ENCODE measurements at places on chromosomes 1 and 21. TPM values are rescaled to one million over a fixed set of nuclear protein-coding genes. Genes with fewer than 3 reads are reported as not detected.

The LDLRAD2 gene
- total RNA-seq: 0.21 TPM

The BARHL2 gene
- total RNA-seq: not detected

The STXBP3 gene
- 59.8 TPM for total RNA-seq

The POU3F1 gene
- 1.5 TPM for total RNA-seq

GRCh38 chr1:245313576-245313975, 158.8 kb downstream of the KIF26B start:
- DNase-seq: no peak

- no peak for DNase-seq
Measured at GRCh38 chr21:37874904-37875780, 41.1 kb downstream of the KCNJ6 start.

GRCh38 chr1:29485096-29485925, 249.0 kb downstream of the PTPRU start:
- DNase-seq: no peak

GRCh38 chr1:206651958-206652890, 16.9 kb downstream of the DYRK3 start:
- no peak for DNase-seq

DNA sequence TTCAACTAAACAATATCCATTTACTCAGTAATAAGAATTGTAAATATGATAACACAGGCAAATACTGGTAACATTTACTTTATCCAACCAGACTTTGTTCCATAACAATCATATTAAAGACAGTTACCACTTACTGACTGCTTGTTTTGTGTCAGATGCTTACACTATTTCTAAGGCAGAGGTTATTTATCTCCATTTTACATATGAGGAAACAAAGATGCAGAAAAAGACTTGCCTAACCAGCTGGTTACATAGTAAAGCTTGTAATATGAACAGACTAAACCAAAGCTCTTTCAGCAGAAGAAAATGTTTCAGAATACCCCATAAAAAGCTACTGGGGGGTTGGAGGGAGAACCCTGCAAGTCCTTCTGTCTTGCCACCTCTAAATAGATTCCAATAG, 180.1 kb downstream of the EIF4G3 start:
- no peak for DNase-seq

DNA sequence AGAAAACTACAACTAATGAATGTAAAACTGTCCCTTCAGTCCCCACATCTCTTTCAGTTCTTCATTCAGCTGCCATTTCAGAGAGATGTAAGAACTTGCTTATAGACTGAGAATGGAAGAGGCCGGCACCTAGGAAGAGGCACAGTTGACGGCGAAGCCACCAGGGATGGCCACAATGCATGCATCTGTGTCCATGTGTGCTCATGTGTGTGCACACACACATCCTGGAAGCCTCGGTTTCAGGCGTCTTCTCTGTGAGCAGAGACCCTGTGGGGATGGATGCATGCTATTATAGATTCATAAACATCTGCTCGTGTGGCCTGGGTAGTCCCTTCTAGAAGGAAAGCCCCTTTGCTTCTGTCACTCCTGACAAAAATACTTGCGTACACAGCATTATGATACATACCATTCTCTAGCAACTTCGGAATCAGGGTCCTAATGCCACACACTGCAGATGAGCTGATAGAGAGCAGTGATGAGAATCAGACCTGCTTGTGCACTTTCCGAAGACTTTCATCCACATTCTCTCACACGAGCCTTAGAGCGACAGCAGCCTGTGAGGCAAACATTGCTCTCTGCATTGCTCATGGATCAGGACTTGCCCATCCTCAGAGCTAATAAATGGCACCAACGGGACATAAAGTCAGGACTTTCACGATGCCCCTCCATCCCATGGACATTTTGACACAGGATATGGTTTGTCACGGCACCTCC, 12.4 kb upstream of the GPR61 start:
- no peak for DNase-seq

DNA sequence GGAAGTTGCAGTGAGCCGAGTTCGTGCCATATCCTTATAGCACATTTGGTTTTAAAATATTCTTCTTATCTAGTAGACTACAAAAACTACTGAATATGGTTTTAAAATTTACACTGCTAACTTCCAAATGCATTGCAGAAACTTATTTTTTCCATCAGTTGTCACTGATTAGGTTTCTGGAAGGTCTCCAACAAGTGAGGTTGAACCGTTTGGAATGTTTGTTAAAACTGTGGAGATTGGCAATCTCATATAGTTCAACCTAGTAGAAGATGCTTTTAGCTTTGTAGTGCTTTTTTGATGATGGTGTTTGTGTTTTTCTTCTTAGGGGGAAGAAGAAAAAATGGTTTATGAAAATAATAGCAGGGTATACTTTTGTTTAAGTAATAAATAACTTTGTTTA, 12.9 kb downstream of the CENPF start:
- DNase-seq: no peak

- no peak for DNase-seq
Measured at GRCh38 chr1:229192031-229192430, 78.9 kb upstream of the RAB4A start.

All from tongue (tissue), 3 donors.